MV-4-11 (cell line): ENCODE measurements at places on chromosomes 13 and 19.
A peak's percentile ranks its signal among the peaks of the same experiment; 100 is the strongest.

- no peak for DNase-seq
Measured at GRCh38 chr13:26498656-26499601, 58.6 kb upstream of the WASF3 start.

DNA sequence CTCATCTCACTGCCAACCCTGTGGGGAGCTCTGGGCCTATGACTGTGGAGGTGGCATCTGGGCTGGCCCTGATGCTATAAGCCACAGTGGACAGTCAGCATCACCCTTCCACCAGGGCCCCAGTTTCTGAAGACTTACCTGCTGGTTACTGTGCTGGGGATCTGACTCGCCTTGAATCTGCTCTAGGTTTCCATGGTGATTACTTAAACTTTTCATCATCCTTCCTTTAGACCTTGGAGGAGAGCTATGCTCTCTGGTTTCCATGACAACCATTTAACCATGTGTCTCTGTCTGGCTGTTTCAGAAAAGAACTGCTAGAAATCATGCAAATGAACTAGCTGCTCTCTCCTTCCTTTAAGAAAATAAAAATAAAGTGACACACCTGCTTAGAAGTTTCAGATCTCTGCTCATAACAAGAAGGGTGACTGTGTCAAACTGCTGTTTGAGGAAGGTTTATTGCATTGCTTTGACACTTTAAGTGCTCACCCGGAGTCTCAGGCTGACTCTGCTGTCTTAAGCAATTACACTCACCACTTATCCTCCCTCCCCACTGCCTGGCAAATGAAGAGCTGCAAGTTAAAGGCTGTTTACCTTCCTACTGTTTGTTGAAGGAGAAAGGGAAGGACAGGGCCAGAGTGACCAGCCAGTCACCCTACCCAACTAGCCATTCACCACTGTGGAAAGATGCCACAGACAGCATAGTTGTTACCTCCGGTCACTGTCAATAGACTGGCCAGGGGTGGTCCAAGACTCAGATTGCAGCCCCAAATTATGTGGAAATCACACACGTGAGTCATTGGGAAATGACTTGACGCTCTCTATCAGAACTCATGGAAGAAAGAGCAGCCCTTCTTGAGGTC is 87.6 kb downstream of the HSPH1 start:
- DNase-seq = no peak

- no peak for DNase-seq
Measured at GRCh38 chr13:36130552-36131221, 495 bp downstream of the DCLK1 start.

DNA sequence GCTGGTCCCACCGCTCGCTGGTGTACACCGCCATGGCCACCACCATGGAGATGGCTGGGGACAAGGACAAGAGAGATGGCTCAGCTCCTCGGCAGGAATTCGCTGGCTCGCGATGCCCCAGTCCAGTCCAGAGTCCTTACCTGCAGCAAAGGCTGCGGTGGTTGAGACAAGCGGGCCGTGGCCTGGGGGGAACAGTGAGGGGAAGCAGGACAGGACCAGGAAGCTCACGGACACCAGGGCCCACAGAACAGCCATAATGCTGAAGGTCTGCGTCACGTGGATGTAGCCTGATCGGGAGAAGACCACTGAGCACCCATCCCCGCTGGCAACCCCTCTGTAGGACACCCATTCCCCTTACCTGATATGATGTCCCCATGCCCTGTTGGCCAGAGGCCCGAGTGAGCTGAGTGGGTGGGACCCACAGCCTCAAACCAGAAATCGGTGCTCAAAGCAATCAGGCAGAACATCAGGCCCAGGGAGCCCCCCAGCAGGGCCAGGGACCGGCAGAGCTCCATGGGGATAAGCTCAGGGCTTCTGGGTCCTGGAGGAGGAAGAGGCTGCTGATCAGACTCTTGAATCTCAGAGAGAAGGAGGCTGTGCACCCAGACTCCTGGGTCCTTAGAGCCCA is 319 bp downstream of the NKG7 start:
- no peak for DNase-seq

GRCh38 chr13:43021926-43022670 is 1.3 kb upstream of the DNAJC15 start:
- DNase-seq = no peak

DNA sequence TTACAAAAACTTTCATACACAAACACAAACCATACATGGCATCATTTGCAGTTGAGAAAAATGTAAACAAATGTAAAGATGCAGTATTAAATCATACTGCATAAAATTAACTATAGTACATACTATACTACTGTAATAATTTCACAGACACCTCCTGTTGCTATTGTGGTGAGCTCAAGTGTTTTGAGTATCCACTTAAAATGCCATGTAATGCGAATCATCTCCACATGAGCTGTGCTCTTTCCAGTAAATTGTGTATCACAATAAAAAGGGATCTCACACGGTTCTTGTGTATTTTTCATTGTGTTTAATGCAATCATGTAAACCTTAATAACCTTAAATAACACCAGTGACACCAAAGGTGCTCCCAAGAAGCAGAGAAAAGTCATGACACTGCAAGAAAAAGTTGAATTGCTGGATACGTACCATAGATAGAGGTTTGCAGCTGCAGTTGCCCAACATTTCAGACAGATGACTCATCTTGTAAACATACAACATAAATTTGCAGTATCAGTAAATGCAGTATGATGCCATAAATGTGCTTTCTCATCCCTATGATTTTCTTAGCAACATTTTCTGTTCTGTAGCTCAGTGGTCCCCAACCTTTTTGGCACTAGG is 166.6 kb downstream of the RAP2A start:
- DNase-seq = no peak

DNA sequence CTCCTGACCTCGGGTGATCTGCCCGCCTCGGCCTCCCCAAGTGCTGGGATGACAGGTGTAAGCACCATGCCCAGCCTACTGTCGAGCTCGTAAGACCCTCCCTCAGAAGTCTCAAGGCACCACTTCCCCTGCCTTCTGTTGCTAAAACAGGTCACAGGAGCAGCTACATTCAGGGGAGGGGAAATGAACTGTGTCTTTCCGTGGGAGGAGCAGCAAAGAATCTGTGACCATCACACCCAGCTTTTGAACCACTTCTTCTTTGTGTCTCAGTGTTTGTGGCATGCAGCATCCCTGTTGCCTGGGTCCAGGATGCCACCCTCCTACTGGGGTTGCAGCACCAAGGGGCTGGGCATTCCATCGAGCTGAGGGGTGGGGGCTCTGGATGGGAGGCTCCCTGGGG is 7.7 kb upstream of the CSNK1G2 start:
- peak; percentile 46 for DNase-seq

GRCh38 chr19:16070366-16070990 is 5.8 kb upstream of the TPM4 start:
- DNase-seq = no peak

DNA sequence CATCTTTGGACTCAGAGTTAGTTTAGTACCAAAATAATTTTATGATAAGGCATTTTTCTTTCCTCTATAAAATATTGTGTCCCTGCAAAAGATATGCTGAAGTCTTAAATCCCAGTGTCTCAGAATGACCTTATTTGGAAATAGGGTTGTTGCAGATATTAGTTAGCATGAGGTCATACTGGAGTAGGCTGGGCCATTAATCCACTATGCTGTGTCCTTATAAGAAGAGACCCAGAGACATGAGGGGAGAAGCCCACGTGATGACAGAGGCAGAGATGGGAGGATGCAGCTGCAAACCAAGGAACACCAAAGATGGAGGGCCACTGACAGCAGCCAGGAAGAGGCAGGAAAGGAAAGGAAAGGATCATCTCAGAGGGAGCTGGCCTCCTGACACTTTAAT is 6.4 kb downstream of the POGLUT2 start:
- DNase-seq = no peak

- DNase-seq = no peak
Measured at GRCh38 chr19:51227326-51227725, 2.4 kb downstream of the CD33 start.

DNA sequence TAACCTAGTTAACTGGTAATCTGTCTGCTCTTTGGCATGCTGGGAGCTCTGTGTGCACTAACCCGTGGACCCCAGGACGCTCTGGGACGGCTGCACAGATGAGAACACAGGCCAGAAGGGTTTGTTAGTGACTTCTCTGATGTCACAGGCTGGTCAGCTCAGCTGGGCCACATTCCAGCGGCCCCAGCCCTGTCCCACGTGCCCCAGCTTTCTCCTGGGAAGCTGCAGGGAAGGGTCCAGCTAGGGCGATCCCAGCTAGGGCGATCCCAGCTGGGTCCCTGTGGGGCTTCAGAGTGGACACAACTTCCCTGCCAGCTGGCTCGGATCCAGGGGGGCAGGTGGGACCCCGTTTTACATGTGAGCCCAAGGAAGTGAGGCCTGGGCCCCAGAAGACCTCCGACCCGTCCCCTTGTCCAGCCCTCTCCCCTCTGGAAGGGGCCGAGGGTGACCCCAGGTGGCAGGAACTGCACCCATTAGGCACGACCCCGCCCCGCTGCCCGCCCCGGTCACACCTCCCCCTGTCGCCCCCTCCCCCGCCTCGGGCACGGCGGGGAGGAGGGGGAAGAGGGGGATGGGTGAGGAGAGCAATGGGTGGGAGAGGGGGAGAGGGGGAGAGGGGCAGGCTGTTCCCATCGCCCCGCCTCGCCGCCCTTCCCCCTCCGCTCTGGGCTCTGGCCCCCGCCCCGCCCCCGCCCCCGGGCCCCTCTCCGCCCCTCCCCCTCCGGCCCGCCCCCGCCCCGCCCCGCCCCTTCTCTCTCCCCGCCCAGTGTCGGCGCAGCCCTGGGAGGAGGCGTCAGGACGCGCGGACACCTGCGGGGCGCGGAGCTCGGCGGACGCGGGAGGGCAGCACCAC is 75.2 kb upstream of the MCF2L start:
- DNase-seq = no peak

DNA sequence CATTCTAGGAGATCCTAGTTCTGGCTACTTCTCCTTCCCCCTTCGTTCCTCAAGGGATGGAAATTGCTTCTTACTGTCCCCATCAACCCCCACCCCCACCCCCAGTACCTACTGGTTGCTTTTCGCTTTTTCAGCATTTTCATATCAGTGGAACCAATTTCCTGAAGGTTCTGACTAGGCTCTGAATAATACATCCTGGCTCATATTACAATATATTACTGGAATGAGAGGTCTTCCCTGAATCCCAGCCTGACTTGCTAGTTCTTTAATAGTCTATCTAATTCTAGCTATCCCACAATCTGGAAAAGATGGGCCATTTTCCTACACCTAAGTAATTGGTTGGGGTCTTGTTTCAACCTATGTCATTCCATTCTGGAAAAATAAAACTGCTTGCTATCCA is 207.4 kb downstream of the COG6 start:
- no peak for DNase-seq

DNA sequence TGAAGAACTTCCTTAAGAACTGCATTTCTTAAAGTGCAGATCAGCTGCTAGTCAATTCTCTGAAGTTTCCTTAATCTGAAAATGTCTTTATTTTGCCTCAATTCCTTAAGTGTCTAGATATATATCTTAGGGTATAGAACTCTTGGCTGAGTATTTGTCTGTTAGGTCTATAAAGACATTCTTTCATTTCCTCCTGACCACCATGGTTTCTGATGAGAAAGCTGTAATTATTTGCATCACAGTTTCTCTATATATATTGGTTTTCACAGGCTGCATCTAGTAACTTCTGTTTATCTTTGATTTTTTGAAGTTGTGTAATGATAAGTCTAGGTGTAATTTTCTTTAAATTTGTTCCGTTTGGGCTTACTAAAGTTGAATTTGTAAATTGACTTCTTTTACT is 15.2 kb downstream of the NDFIP2 start:
- DNase-seq = no peak

- DNase-seq = no peak
Measured at GRCh38 chr19:45030825-45031224, 8.0 kb upstream of the CLASRP start.

DNA sequence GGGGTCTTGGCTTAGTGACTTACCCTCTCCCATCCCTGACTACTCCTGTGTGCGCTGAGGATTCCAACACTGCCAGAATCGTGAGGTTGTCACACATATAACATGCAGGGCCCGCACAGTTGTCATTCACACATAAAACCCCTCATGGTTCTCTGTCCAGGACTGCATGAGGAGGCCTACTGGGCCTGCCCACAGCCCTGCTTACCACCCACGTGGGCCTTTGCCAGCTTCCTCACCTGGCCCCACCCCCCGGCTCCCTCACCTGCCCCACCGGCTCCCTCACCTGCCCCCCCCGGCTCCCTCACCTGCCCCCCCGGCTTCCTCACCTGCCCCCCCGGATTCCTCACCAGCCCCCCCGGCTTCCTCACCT is 197.2 kb downstream of the TEX29 start:
- DNase-seq = no peak

DNA sequence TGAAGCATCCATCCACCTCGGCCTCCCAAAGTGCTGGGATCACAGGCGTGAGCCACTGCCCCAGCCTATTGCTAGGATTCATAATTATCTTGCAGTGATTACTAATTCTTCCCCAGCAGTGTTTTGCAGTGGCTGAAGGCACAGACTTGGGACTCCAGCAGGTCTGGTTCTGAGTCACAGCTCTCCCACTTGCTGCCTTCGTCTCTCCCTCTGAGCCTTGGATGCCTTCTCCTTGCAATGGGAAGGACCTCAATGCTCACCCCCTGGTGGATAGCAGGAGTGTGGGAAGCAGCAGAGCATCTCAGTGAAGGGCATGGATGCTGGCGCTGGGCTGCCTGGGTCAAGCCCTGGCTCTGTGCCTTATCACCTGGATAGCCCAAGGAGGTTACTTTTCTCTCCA is 37.6 kb upstream of the SHKBP1 start:
- DNase-seq = no peak

DNA sequence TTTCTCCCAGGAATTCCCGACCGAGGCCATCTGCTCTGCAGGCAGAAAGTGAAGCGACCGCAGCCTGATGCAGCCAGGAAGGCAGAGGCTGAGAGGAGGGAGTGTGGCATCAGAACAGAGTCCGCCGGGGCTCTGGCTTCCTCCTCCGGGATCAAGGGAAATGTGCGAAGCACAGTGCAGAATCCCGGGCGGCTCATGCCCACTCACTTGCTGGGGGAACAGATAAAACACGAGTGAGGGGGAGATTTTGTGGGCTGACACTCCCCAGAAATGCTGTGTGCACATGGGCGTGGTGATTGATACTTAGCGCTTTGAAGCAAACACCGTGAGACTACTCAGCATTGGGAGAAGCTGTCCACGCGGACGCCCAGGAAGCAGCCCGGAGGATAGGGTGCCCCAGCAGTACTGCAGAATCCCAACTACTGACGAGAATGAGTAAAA is 75.3 kb upstream of the POMP start:
- DNase-seq = no peak

GRCh38 chr19:16470911-16471811 is 609 bp downstream of the EPS15L1 start:
- DNase-seq = no peak
